Left cardiac atrium (tissue), 4 donors: ENCODE measurements at places on chromosomes 2 and 18. TPM values are rescaled to one million over a fixed set of nuclear protein-coding genes. Genes with fewer than 3 reads are reported as not detected.
A peak's percentile ranks its signal among the peaks of the same experiment; 100 is the strongest.

RUFY4 gene
- total RNA-seq = not detected

MYO7B gene
- 0.27 TPM for total RNA-seq

TMEM37 gene
- total RNA-seq = 6.1 TPM

SLC23A3 gene
- 0.50 TPM for total RNA-seq

KCNJ3 gene
- 49.9 TPM for total RNA-seq

SRD5A2 gene
- not detected for total RNA-seq

LRP1B gene
- 1.2 TPM for total RNA-seq

DNA sequence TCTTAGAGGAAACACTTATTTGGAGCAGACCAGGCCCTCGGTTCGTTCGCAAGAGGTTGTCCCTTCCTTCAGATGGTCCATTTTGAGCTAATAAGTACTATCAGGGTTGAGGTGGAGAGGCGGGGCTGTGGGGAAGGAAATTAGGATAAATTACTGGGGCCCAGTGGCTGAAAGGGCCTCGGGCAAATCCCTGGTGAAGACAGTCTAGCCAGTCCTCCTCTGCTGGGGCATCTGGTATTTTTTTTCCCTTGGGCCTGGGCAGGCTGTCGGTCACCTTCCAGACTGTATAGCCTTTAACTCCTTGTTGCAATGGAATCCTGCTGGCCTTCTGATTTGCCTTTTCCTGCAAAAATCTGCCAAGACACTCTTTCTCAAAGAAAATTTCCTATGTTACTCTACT lies 1.7 kb upstream of the MYO3B start:
- no peak for DNase-seq

- no peak for DNase-seq
Measured at GRCh38 chr2:223585666-223586065, 16.5 kb downstream of the SCG2 start.

DNA sequence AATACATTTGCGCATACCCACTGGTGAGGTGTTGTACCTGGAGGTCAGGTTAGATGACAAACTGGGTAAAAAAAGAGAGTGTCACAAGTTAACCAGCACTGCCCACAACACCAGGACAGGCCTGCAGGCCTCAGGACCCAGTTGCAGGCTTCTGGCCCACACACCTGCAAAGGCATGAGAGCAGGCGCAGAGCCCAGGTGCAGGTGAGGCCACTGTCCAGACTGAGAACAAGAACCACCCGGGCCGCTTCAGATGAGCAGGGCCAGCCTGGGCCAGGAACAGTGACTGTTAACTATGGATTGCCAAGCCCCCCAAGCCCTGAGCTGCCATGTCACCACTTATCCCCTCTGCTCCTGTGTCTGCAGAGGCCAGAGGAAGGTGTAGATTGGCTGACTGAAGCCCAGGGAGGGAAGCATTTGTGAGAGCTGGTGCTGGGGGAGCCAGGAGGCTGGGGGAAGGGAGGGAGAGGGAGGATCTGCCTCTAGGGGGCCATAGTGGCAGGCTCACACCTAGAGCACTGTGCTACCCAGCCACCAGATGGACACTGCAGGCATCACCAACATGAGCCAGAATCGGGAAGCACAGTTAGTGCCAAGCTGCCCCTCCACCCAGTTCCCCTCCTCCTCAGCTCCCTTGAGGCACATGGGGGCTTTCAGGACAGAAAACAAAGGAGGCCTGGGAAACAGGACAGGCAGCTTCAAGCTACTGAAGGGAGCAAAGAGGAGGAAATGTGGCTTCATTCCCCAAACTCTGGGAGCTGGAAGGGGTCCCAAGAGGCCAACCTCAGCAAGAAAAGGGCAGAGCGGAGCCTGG lies 35.4 kb downstream of the SFXN5 start:
- DNase-seq = no peak

DNA sequence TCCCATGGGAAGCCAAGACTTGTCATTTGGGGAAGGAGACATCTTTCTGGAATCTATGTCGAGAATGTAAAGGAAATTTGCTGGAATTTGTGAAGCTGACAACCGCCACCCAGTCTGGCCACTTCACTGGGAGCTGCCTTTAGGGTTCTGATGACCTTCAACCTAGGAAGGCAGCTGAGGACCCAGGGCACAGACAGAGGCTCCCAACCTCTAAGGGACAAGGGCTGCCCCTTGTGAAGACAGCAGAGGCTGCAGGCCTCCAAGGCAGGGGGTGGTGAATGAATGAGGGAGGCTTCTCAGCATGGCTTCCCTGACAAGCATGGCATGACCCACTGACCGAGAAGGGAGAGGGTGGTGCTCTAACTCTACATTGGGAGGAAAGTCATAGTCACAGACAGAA lies 128.9 kb upstream of the ASB18 start:
- no peak for DNase-seq

GRCh38 chr18:13019301-13019700 lies 28.1 kb downstream of the CEP192 start:
- no peak for DNase-seq

GRCh38 chr2:205280596-205281236 lies 401.6 kb upstream of the NRP2 start:
- no peak for DNase-seq

DNA sequence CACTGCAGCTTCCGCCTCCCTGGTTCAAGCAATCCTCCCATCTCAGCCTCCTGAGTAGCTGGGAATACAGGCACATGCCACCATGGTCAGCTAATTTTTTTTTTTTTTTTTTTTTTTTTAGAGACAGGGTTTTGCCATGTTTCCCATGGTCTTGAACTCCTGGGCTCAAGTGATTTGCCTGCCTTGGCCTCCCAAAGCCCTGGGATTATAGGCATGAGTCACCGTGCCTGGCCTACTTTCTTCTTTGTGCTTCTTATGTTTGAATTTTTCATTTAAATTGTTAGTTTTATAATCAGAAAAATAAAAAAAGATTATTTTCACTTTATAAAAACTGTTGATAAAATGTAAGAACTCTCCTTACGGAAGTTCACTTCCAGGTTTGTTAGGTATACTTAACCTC lies 101.5 kb upstream of the LPIN2 start:
- DNase-seq = no peak

DNA sequence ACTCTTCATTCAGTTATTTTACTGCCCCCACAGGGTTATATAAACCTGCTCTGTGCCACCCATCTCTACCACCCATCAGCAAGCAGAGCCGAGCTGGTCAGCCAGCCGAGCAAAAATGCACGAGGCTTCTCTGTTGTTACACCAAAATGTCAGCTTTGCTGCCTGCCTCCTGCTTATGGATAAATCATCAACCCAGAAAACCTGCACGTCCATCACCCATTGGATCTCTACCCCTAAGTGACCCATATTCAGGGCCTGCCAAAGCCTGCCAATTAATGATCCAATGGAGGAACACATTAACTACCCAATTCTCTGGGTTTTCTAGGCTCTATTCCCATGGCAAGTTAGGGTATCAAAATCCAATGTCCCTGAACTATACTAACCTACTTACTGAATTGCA lies 365.5 kb upstream of the ACVR2A start:
- no peak for DNase-seq

GRCh38 chr18:22318745-22319407 lies 98.8 kb downstream of the CTAGE1 start:
- peak; percentile 39 for DNase-seq

- DNase-seq = no peak
Measured at GRCh38 chr2:69169655-69170389, 156.8 kb downstream of the ANTXR1 start.

GRCh38 chr2:230933521-230934180 lies 8.6 kb upstream of the GPR55 start:
- DNase-seq = no peak

DNA sequence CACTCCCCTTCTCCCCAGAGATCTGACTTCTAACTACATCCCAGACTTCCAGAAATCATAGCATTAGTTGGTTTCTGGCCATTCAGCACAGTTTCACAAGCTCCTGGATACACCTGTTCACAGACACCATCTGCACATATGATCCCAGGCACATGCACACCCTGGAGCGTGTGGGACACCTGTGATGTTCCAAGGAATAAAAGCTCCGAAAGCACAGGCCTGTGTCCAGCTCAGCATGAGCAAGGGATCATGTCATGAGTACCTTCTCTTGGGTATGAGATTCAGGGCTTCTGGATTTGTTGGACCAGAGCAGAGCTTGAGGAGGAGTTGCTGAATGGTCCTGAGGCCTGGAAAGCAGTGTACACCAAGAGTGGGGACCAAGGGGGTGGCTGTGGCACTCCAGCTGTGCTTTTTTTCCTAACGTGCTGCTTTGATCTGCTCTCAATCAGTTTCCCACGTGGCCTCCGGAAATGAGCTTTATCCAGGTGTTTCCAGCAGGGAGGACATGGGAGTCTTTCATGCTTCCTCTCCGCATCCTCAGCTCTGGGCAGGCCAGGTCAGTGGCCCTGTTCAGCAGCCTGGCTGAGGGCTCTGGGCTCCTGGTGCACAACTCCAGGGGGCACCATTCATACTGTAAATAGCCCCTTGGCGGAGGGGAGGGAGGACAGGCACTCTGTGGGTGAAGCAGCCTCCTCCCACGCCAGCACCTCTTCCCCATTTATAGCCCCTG lies 1.8 kb downstream of the DYSF start:
- no peak for DNase-seq

GRCh38 chr2:215479121-215479520 lies 43.3 kb upstream of the FN1 start:
- DNase-seq = no peak

DNA sequence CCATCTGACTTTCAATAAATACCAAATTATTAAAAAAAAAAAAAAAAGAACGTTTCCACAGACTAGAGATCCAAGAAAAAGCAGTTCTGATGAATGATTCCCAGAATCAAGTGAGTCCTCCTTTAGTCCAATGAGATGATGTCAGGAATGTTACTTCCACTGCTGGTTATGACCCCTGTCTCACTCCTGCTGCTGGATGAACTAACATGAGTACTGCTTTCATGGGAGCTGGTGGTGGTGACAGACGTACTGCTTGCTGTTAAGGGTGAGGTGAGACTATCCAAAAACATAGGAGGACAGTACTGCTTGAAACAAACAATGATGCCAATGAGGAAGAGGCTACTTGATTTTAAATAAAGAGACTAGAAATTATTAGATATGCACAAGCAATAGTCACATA lies 55.5 kb upstream of the ST8SIA5 start:
- no peak for DNase-seq

- DNase-seq = no peak
Measured at GRCh38 chr2:162729469-162729868, 109.1 kb downstream of the KCNH7 start.

DNA sequence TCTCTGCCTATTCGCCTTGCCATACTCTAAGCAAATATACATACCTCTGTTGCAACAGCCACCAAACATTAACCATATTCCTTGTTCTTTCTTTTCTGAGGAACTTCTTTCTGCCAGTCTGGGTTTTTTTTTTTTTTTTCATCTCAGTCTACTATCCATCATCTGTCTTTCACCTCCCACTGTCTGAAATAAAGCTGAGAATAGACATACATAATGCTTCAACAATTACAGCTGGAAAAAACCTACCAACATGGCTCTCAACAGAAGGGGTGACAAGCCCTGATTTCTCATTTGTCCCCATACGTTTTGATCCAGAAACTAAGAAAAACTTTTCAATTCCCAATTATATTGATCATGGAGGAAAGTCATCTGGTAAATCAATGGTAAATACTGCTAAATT lies 728.8 kb upstream of the POU3F3 start:
- DNase-seq = no peak

DNA sequence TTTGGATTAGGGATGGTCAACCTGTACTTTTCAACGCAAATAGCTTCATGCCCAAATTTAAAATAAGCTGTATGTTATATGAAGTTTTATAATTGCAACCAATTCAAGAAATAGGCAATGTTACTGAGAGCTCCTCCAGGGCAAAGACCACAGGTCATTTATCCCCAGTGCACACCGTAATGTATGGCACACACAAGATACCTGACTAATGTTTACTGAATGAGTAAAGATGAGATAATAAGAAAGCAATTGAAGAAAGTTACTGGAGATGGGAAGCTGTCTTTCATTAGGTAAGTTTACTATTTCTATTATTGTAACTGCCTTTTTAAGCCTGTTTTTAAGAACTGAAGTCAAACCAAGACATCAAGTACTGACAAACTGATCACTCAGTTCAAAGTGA lies 184.5 kb upstream of the VRK2 start:
- DNase-seq = no peak

GRCh38 chr18:55243857-55244256 lies 284.6 kb upstream of the CCDC68 start:
- DNase-seq = peak; percentile 53

DNA sequence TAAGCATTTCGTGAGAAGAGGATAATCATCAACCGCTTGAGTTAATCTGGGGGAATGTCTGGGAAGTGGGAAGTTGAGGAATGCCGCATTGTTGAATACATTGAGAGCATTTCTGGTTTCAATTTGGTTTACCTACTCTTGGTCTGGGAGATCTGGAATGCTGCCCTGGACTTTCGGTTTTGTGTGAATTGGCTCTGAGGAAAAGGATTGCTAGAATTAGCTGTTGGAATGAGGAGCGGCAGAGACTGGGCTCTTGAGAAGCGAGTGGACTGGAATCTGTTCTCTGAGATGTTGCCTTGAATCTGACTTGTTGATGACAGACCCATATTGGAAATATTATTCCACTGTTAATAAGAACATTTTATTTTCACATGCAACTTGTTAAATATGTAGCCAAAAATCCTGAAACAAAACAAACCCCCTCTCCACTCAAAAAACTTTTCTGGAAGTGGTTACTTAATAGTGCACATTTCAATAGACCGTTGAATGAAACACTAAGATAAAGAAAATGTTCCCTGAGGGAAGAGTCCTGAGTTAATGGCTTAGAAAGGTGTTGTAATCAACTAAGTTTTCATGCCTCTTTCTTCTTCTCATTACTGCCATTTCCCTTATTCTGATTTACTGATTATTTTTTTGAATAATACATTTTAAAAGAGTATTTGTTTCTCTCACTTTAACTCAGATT lies 50.8 kb downstream of the PTPRM start:
- peak; percentile 59 for DNase-seq

DNA sequence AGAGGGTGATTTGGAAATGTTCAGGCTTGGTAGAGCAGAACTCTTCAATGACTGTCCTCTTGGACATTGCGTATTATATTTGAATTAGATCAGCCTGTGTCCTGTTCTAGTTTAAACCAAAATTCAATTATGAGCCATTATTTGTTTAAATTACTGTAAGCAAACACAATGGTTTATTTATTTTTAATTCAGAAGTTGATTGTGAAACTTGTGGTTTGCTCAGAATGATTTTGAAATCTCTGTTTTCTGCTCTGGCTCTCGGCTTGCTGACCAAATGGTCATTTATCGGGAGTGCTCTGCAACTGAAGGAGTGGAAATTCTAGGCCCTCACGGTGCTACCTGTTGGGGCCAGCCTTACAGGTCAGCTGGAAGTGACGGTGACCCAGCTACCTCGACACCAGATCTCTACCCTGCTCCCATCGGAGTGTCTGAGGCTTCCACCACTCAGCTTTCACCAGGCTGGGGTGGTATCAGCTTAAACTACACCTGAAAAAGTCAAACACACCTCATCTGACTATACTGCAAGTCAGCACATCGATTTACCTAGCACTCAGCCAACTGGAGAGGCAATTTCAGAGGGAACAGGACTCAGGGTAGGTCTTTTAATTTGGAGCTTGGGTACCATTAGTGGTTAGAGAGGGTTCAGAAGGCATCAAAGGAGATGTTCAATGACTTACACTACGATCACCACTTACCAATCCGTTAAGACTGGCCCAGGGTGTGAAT lies 36.8 kb upstream of the GPD2 start:
- no peak for DNase-seq

- no peak for DNase-seq
Measured at GRCh38 chr2:44813658-44814057, 127.8 kb upstream of the SIX3 start.
